NCI-H1417 (cell line): ENCODE measurements at places on chromosomes 16 and 17.

DNA sequence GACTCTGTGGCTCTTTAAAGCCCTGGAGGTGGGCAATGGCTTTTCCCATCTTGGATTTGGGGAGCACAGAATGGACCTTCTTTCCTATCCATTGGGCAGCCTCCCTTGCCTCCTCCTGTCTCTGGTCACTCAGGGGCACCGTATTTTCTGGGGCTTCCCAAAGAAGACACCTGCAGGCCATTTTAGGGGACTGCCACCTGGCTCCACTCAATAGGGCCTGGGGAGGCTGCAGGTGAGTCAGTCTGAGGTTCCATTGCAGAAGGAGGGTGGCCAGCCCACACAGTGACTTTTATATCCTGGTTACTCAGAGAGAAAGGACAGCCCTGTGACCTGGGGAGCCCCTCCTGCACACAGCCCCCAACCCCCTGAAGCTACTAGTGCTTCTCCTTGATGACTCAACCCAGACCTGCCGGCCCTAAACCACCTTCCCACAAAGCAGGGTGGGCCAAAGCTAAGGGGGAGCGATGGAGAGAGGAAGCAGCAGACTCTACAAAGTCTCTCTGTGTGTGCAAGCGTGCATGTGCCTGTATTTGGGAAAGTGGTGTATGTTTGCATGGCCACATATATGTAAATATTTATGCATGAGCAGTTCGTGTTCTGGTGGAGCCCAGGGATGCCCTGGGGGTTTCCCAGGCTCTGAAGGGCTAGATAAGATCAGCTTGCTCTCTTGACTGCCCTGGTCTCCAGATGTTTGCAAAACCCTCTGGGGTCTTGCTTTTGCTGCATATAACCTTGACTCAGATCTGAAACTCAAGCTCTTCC lies 5.0 kb downstream of the CX3CL1 start:
- DNase-seq: no peak

DNA sequence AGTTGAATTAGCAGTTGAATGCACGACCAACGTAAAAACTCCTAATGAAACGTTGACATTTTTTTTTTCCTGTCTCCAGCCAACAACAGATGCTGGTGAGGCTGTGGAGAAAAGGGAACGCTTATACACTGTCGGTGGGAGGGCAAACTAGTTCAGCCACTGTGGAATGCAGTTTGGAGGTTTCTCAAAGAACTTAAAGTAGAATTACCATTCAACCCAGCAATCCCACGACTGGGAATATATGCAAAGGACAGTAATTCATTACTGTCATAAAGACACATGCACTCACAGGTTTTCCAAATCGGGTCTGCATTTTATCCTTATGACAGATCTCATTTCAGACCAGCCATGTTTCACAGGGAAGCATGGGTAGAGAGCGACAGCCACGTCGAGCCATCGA lies 3.5 kb upstream of the WFDC1 start:
- DNase-seq: no peak

- DNase-seq: no peak
Measured at GRCh38 chr16:11673091-11674000, 5.1 kb downstream of the SNN start.

DNA sequence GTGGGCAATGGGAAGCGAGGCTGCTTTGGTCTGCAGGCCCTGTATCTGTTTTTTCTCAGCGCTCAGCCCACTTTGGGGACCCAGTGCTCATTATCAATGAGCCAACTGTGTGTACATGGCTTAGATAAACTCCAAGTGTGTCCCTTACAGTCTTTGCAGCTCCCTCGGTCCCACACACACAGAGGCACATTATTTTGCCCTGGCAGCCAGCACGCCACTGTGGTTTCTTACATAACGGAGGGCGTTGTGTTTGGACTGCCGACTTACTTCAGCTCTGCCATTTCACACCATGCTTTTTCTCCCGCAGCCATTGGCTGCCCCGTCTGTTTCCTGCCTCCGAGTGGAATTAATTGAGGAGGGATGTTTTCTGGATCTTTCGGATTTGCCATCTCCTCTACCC lies 56.5 kb upstream of the CLEC18A start:
- no peak for DNase-seq

GRCh38 chr16:60686824-60687223 lies 1349.4 kb downstream of the CDH8 start:
- DNase-seq: no peak
